ENCODE measurements at places on chromosomes 5 and 9.

DNA sequence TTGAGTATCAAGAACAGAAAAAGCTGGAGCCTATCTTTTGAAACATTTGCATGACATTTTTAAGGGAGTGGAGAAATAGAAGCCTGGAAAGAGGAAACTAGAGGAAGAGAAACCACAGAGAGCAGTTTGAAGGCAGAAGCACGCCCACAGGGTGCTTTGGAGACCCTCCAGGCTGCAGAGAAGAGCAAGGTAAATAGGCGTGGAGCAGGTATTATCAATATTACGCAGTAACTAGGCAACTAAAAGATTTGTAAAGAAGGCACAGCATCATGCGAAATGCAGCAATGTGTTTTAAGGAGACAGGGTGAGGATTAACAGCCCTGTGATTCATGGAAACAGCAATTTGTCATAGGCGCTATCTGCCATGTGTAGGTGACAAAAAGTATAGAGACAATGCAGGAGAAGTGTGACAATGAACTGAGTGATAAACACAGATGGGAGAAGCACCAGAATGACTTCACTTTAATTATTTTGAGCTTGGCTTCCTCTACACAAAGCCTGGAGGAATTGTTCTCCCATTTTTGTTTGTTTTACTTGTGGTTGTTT, 281.2 kb downstream of the BRINP1 start:
- DNase-seq: no peak

DNA sequence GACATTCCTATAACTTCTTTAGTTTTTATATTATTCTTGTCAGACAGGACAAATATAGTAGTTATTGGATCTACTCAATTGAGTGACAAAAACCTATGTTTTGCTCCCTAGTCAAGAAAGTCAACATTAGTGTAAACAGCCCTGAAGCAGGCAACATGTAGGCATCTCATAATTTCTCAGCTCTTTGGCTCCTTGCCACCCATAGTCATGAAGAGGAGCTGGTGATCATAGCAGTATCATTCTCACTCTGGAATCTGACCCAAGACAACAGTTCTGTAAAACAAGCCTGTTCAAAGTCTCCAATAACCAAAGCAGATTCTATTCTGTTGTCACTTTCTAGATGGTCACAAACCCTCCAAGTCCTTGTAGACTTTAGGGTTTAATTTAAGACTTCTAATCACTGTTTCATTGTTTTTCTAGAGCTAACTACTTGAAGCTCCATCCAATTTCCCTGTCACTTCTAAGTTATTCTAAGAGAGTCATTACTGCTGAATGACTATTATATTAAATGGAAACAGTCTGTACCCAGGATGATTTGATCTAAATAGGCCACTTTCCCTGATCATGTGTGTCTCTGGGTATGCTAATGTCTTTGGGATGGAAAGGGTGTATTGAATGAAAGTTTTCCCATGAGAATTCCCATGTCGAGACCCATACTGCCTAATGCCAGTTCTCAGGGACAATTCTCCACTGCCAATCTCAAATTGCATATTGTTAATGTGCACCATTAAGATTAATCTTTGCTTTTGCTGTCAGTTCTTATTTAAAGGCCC, 533.3 kb downstream of the ACTL7B start:
- DNase-seq: no peak

GRCh38 chr9:107345327-107345726, 62.2 kb downstream of the RAD23B start:
- DNase-seq: no peak

- no peak for DNase-seq
These were observed 309.8 kb downstream of the IRX2 start for GRCh38 chr5:2441495-2442180.

- DNase-seq: no peak
These were observed 502.8 kb downstream of the BNC2 start for GRCh38 chr9:16367605-16368231.

DNA sequence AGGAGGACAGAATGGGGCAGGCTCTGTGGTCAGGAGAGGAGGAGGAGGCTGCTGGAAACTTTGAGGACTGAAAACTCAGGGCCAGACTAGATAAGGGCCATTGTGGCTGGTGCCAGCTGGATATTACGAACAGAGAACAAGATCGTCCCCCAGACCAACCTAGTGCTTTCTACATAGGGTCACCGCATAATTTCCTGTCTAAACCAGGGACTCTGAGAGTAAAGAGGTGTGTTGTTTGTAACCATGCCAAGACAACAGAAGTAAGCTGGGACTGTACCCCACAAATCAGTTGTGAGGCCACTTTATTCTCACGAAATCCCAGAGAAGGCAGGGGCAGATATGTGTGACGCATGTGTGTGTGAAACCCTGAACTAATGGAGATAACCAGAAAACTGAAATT, 20.3 kb upstream of the GFPT2 start:
- DNase-seq: no peak

DNA sequence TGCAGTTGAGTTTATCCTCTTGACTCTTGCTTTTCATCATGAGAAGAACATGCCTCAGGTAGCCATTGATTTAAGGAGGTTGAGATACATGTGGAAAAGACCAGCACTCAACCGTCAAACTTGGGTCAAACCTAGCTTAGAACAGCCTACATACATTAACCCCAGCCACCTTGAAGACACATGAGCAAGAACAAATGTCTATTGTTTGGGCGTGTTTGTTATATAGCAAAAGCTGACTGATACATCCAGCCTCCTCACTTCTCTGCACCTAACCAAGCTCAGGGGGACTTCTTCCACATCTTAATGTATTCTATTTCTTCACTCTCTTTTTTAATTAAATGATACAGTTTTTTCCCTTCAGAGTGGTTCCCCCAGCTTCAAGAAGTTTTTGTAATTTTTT, 28.7 kb downstream of the DRD1 start:
- DNase-seq: no peak

DNA sequence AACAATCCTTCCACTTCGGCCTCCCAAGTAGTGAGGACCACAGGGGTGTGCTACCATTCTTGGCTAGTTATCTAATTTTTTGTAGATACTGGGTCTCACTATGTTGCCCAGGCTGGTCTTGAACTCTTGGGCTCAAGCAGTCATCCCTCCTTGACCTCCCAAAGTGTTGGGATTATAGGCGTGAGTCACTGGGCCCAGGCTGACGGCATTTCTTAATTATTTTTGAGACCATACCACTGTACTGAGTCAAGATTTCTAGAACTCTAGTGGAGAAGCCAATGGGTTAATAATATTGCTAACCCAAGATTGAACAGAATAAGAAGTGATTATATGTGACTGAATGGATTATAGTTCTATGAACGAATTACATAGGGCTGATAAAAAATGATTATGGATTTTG, 66.7 kb downstream of the TARS1 start:
- no peak for DNase-seq

DNA sequence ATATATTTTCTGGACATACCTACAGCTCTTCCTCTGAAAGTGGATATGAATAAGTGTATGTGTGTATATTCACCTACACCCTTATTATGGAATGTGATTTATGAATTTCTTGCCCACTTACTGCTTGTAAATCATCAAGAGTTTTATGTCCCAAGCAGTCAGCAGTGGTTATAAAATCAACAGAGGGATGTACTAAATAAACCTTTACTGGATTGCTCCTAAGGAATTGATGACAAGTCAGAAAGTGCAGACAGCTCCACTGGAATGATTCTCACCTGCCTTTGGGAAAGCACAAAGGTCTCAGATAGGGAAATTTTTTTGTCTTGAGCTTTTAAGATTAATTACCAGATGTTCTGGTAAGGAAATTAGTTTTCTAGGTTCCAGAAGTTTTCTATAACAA, 9.3 kb downstream of the TMEM174 start:
- no peak for DNase-seq
